K562 (cell line): ENCODE measurements at places on chromosomes 7 and 10. TPM values are rescaled to one million over a fixed set of nuclear protein-coding genes. Genes with fewer than 3 reads are reported as not detected.
A peak's percentile ranks its signal among the peaks of the same experiment; 100 is the strongest.

MYOZ1 gene
- not detected in 2 replicates for total RNA-seq

SEMA3A gene
- 1.4 and 1.5 TPM in 2 replicates for total RNA-seq

PTN gene
- not detected in 2 replicates for total RNA-seq

SHH gene
- total RNA-seq, result 0.09 TPM in 1 of 2 replicates, not detected in the other

GRCh38 chr10:5040781-5041470 lies 37.3 kb upstream of the AKR1C2 start:
- no peaks in the 10 kb centered on the region for H3K27me3 ChIP-seq
- H3K4me3 ChIP-seq, result no peak overlapping the region
- H3K4me1 ChIP-seq, result no peaks in the 10 kb centered on the region
- no peak overlapping the region for H3K27ac ChIP-seq

- H3K27ac ChIP-seq, result peak overlapping the region; percentile 82; the same call in 2 of the 3 replicates
- DNase-seq, result no peak
- peak overlapping the region; percentile 72 for H3K4me3 ChIP-seq
- H3K36me3 ChIP-seq, result peaks cover 70% of the 10 kb centered on the region
- H3K27me3 ChIP-seq, result no peaks in the 10 kb centered on the region
- H3K4me1 ChIP-seq, result peaks cover 22% of the 10 kb centered on the region
These were observed 2.4 kb downstream of the RPS24 start for GRCh38 chr10:78035933-78036583.

DNA sequence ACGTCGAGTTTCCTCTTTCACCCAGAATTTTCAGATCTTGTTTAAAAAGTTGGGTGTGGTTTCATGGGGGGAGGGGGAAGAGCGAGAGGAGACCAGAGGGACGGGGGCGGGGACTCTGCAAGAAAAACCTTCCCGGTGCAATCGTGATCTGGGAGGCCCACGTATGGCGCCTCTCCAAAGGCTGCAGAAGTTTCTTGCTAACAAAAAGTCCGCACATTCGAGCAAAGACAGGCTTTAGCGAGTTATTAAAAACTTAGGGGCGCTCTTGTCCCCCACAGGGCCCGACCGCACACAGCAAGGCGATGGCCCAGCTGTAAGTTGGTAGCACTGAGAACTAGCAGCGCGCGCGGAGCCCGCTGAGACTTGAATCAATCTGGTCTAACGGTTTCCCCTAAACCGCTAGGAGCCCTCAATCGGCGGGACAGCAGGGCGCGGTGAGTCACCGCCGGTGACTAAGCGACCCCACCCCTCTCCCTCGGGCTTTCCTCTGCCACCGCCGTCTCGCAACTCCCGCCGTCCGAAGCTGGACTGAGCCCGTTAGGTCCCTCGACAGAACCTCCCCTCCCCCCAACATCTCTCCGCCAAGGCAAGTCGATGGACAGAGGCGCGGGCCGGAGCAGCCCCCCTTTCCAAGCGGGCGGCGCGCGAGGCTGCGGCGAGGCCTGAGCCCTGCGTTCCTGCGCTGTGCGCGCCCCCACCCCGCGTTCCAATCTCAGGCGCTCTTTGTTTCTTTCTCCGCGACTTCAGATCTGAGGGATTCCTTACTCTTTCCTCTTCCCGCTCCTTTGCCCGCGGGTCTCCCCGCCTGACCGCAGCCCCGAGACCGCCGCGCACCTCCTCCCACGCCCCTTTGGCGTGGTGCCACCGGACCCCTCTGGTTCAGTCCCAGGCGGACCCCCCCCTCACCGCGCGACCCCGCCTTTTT lies at the start of gene VIM:
VIM (plus strand) TSS at position 151 of the 925 bp plus-strand sequence. CDS start 1,182 bp downstream, outside the sequence.
- peak; percentile 80 for DNase-seq
- H3K27ac ChIP-seq, result peak within 1 kb of the TSS; percentile 82
- H3K4me3 ChIP-seq, result peak within 1 kb of the TSS; percentile 71
- H3K4me1 ChIP-seq, result peaks cover 36% of the 10 kb centered on the region
- H3K27me3 ChIP-seq, result no peaks in the 10 kb centered on the region

DNA sequence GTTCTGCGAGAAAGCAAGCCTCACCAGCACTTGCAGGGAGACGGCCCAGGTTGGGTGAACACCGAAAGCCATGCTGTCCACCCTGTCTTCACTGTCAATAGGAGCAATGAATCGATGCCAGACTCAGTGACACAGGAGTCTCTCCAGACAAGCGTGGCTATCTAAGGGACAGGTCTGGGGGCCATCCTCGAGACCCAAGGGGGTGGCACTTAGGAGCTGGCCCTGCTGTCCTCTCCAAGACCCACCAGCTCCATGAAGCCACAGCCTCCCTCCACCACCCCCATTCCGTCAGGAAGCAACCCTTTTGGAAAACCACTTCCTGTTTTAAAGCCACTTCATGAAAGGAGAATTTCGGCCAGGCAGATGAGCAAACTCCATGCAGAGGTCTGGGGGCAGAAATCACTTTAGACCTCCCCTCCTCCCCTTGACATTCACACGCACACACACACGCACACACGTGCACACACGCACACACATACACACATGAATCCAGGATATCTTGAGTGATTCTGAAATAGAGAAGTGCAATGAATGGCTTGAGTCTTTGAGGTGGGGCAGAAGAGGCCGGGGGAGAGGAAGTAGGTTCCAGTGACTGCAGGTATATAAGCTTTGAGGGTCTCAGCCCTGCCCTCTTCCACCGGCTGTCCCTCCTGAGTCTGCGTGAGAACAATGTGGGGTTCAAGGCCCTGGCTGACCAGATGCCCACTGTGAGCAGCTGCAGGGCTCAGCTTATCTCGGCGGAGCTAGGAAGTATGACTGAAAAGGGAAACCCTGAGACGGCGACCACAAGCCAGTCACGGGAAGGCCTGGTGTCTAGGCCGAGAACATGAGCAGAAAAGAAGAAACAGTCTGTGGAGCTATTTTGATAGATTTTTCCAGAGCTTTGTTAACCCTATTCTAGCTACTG lies 25.0 kb downstream of the RGS10 start:
- peaks cover 53% of the 10 kb centered on the region for H3K36me3 ChIP-seq
- H3K27me3 ChIP-seq, result no peaks in the 10 kb centered on the region
- no peak overlapping the region for H3K4me3 ChIP-seq
- DNase-seq, result no peak

- no peak overlapping the region for H3K27ac ChIP-seq
- H3K4me3 ChIP-seq, result no peak overlapping the region
- H3K36me3 ChIP-seq, result no peaks in the 10 kb centered on the region
- no peaks in the 10 kb centered on the region for H3K27me3 ChIP-seq
- no peaks in the 10 kb centered on the region for H3K4me1 ChIP-seq
These were observed 1044.2 kb upstream of the SORCS1 start for GRCh38 chr10:108208732-108209131.

GRCh38 chr7:124120911-124121310 lies 88.0 kb upstream of the TMEM229A start:
- no peaks in the 10 kb centered on the region for H3K4me1 ChIP-seq
- H3K36me3 ChIP-seq, result no peaks in the 10 kb centered on the region
- no peak for DNase-seq
- H3K27ac ChIP-seq, result no peak overlapping the region
- H3K27me3 ChIP-seq, result no peaks in the 10 kb centered on the region

GRCh38 chr10:45454262-45454661 lies 80.2 kb downstream of the ALOX5 start:
- H3K27me3 ChIP-seq, result no peaks in the 10 kb centered on the region
- H3K4me3 ChIP-seq, result no peak overlapping the region
- H3K27ac ChIP-seq, result no peak overlapping the region
- H3K36me3 ChIP-seq, result peaks cover 29% of the 10 kb centered on the region; the same call in 2 of the 3 replicates
- no peaks in the 10 kb centered on the region for H3K4me1 ChIP-seq

- no peaks in the 10 kb centered on the region for H3K36me3 ChIP-seq
- no peaks in the 10 kb centered on the region for H3K4me1 ChIP-seq
- no peak for DNase-seq
- peaks cover 59% of the 10 kb centered on the region for H3K27me3 ChIP-seq
- H3K4me3 ChIP-seq, result no peak overlapping the region
These were observed 7.0 kb upstream of the HOXA11 start for GRCh38 chr7:27191833-27192545.

DNA sequence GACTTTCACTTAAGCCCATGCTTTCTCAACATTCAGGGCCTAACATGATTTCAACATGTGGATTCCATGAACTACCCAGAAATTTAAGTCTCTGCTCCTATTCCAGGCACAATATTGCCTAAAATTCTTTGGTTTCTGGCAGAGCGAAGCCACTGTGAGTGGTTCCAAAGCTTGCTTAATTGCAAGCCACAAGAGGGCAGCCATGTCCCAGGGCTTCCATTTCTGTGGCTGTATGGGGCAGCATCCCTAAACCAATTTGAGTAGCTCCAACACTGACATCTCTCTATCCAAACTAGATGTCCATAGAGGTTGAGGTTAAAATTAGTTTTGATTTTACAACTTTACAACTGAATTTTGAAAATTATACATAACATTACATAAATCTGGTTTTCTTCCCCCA lies 56.3 kb upstream of the MDFIC start:
- no peaks in the 10 kb centered on the region for H3K4me1 ChIP-seq
- no peak overlapping the region for H3K27ac ChIP-seq
- no peaks in the 10 kb centered on the region for H3K27me3 ChIP-seq
- no peak for DNase-seq
- H3K36me3 ChIP-seq, result no peaks in the 10 kb centered on the region

GRCh38 chr10:88531392-88532052 lies 51.6 kb downstream of the RNLS start:
- no peaks in the 10 kb centered on the region for H3K36me3 ChIP-seq
- H3K4me1 ChIP-seq, result no peaks in the 10 kb centered on the region
- H3K4me3 ChIP-seq, result no peak overlapping the region
- H3K27me3 ChIP-seq, result no peaks in the 10 kb centered on the region
- no peak overlapping the region for H3K27ac ChIP-seq
